ENCODE measurements at places on chromosomes 5 and 9. TPM values are rescaled to one million over a fixed set of nuclear protein-coding genes. Genes with fewer than 3 reads are reported as not detected.

DNA sequence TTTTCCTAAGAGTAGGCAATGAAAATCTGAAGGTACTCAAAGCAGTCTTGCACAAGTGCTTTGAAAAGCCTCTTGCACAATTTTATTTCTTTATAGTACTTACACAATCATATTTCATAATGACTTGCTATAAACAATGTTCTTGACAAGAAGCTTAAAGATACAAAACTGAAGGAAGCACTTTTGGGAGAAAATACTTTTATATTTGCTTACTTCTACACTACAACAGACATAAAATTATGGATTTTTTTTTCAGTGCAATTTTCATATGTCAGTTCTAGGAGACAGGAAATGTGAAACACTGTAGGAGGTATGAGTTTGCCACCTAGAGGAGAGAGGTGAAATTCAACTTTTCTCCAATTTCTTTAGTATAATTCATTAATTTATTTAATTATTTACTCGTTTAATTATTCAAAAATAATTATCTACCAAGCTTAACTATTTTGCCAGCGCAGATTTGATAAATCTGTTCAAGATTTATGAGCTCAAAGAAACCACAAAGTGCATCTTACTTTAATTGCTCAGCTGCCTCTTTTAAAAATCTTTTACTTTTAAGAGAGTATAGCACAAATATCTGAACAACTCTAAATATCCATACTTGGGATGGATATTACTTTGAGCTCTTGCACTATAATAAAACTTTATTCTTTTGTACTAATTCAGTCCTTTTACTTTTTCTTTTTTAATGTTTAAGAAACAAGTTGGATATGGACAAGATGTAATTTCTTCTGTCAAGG, 29.0 kb upstream of the CDKN2B start:
- DNase-seq: peak; percentile 38
- H3K4me3 ChIP-seq: no peak overlapping the region
- H3K27me3 ChIP-seq: no peaks in the 10 kb centered on the region
- H3K27ac ChIP-seq: no peak overlapping the region
- no peaks in the 10 kb centered on the region for H3K36me3 ChIP-seq
- H3K4me1 ChIP-seq: no peaks in the 10 kb centered on the region

GRCh38 chr5:93915142-93915553, 173.7 kb upstream of the POU5F2 start:
- no peak overlapping the region for H3K27ac ChIP-seq
- no peaks in the 10 kb centered on the region for H3K27me3 ChIP-seq
- H3K4me1 ChIP-seq: no peaks in the 10 kb centered on the region
- no peak for DNase-seq
- no peaks in the 10 kb centered on the region for H3K36me3 ChIP-seq

GRCh38 chr5:126680191-126680817, 79.6 kb downstream of the PHAX start:
- peaks cover 3% of the 10 kb centered on the region for H3K4me1 ChIP-seq
- DNase-seq: no peak
- no peak overlapping the region for H3K27ac ChIP-seq
- H3K27me3 ChIP-seq: no peaks in the 10 kb centered on the region
- no peaks in the 10 kb centered on the region for H3K36me3 ChIP-seq
- H3K4me3 ChIP-seq: no peak overlapping the region

- no peaks in the 10 kb centered on the region for H3K4me1 ChIP-seq
- no peak overlapping the region for H3K27ac ChIP-seq
- no peaks in the 10 kb centered on the region for H3K36me3 ChIP-seq
- no peak for DNase-seq
- no peaks in the 10 kb centered on the region for H3K27me3 ChIP-seq
Measured at GRCh38 chr5:133457439-133458355, 154.6 kb downstream of the FSTL4 start.

GRCh38 chr5:139285651-139286392, 7.7 kb upstream of the MATR3 start:
- H3K4me1 ChIP-seq: no peaks in the 10 kb centered on the region
- H3K27ac ChIP-seq: no peak overlapping the region
- no peak overlapping the region for H3K4me3 ChIP-seq
- H3K36me3 ChIP-seq: peaks cover 21% of the 10 kb centered on the region
- no peak for DNase-seq

GRCh38 chr5:135541807-135542502, 6.2 kb upstream of the NEUROG1 start:
- no peak overlapping the region for H3K27ac ChIP-seq
- peaks cover 54% of the 10 kb centered on the region for H3K27me3 ChIP-seq
- no peak for DNase-seq
- peaks cover 15% of the 10 kb centered on the region for H3K4me1 ChIP-seq
- H3K4me3 ChIP-seq: no peak overlapping the region

GRCh38 chr9:136007934-136008692, 46.9 kb upstream of the UBAC1 start:
- no peak overlapping the region for H3K4me3 ChIP-seq
- H3K4me1 ChIP-seq: no peaks in the 10 kb centered on the region
- H3K27me3 ChIP-seq: no peaks in the 10 kb centered on the region
- DNase-seq: no peak
- H3K27ac ChIP-seq: no peak overlapping the region

- no peak overlapping the region for H3K4me3 ChIP-seq
- no peak overlapping the region for H3K27ac ChIP-seq
- no peaks in the 10 kb centered on the region for H3K4me1 ChIP-seq
- H3K36me3 ChIP-seq: no peaks in the 10 kb centered on the region
Measured at GRCh38 chr9:91186632-91187108, 175.0 kb downstream of the AUH start.

DNA sequence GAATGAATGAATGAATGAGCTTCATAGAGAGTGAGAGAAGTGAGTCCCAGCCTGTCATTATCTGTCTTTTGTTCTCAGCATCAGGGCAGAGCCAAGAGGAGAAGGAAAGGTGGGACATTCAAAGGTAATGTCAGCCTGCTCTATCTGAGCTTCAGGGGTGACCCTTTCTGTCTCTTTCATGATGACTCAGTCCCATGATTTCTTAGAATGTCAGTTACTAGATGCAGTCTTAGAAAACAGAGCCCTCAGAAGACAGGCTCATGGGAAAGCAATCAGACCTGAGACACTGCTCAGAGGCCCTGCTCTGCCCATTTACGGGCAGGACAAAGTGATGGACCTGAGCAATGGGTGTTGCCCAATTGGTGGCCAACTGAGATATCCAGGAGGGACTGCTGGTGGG, 1.1 kb downstream of the SPATA31D1 start:
- no peak overlapping the region for H3K27ac ChIP-seq
- no peaks in the 10 kb centered on the region for H3K4me1 ChIP-seq
- no peak overlapping the region for H3K4me3 ChIP-seq
- H3K27me3 ChIP-seq: no peaks in the 10 kb centered on the region
- no peaks in the 10 kb centered on the region for H3K36me3 ChIP-seq

- H3K36me3 ChIP-seq: no peaks in the 10 kb centered on the region
- no peaks in the 10 kb centered on the region for H3K4me1 ChIP-seq
- DNase-seq: no peak
- H3K27me3 ChIP-seq: peaks cover 6% of the 10 kb centered on the region
Measured at GRCh38 chr5:57063773-57064172, 110.1 kb upstream of the GPBP1 start.

GRCh38 chr9:97659771-97660170, 26.1 kb downstream of the NCBP1 start:
- no peak overlapping the region for H3K4me3 ChIP-seq
- DNase-seq: no peak
- H3K36me3 ChIP-seq: peaks cover 92% of the 10 kb centered on the region
- no peak overlapping the region for H3K27ac ChIP-seq
- H3K4me1 ChIP-seq: no peaks in the 10 kb centered on the region

- no peak overlapping the region for H3K4me3 ChIP-seq
- peaks cover 3% of the 10 kb centered on the region for H3K27me3 ChIP-seq
- H3K36me3 ChIP-seq: no peaks in the 10 kb centered on the region
Measured at GRCh38 chr5:36052538-36052937, 14.1 kb downstream of the UGT3A2 start.

GRCh38 chr9:90044710-90045151, 439.9 kb downstream of the GADD45G start:
- H3K4me3 ChIP-seq: no peak overlapping the region
- DNase-seq: no peak
- peaks cover 4% of the 10 kb centered on the region for H3K27me3 ChIP-seq
- no peaks in the 10 kb centered on the region for H3K4me1 ChIP-seq

- H3K27me3 ChIP-seq: no peaks in the 10 kb centered on the region
- H3K36me3 ChIP-seq: peaks cover 43% of the 10 kb centered on the region
- H3K27ac ChIP-seq: no peak overlapping the region
- H3K4me1 ChIP-seq: no peaks in the 10 kb centered on the region
- no peak overlapping the region for H3K4me3 ChIP-seq
- DNase-seq: no peak
Measured at GRCh38 chr9:21841133-21841532, 38.7 kb downstream of the MTAP start.

DNA sequence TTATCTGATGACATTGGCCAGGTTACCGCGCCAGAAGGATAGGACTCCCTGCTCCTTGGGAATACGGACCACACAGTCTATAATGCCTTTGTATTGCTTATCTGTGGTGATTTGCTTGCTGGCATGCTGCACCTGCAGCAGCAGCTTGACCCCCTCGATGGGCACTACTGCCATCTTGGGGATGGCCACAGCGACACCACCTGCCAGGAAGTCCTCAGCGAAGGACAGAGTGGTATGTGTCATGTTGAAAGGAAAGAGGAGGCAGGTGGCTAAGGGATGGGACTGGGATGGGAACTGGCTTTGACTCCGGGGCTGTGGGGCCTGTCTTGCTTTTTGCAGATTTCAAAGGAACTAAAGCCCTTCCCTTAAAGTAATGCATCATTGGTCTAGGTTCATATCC, 50.3 kb upstream of the ACO1 start:
- H3K27ac ChIP-seq: no peak overlapping the region
- no peaks in the 10 kb centered on the region for H3K4me1 ChIP-seq
- H3K4me3 ChIP-seq: no peak overlapping the region
- no peaks in the 10 kb centered on the region for H3K27me3 ChIP-seq
- DNase-seq: no peak

DNA sequence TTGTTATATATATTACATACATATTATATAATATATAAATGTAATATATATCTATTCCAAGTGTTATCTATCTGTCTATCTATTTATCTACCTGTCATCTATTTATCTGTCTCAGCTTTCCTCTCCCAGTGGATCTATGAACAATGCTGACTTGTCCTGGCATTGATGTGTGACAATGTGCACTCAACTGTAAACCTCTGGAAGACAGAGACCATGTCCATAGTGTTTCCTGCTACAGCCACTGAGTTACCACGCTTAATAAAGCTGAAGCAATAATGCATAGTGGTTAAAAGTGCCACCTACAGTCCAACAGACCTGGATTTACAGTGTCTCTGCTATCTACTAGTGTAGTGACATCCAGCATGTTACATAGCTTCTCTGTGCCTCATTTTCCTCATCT, 57.2 kb upstream of the TMED7 start:
- H3K36me3 ChIP-seq: no peaks in the 10 kb centered on the region
- H3K4me3 ChIP-seq: no peak overlapping the region
- peaks cover 2% of the 10 kb centered on the region for H3K27me3 ChIP-seq

DNA sequence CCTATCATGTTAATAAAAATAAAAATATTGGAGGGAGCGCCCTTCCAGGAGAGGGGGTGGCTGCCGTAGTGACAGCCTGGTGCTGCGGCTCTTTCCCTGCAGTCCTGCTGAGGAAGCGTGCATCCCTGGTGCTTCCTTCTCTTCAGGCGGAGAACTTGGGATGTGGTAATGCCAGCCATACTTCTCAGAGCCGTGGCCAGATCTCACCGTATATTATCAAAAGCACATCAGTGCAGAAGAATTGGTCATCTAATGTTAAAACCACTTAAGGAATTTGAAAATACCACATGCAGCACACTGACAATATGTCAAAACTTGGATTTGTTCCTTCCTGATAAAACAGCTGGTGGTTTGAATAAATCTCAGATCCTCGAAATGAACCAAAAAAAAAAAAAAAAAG, 17.7 kb downstream of the C9orf40 start:
- H3K36me3 ChIP-seq: no peaks in the 10 kb centered on the region
- H3K4me3 ChIP-seq: no peak overlapping the region
- DNase-seq: no peak
- no peak overlapping the region for H3K27ac ChIP-seq
- no peaks in the 10 kb centered on the region for H3K4me1 ChIP-seq

DNA sequence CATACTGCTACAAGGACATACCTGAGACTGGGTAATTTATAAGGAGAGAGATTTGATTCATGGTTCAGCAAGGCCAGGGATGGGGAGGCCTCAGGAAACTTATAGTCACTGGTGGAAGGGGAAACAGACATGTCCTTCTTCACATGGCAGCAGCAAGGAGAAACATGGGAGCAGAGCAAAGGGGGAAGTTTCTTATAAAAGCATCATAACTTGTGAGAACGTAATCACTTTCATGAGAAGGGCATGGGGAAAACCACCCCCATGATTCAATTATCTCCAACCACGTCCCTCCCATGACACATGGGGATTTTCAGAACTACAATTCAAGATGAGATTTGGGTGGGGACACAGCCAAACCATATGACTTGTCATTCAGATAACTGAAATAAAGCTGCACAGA, 100.9 kb downstream of the ST8SIA4 start:
- DNase-seq: no peak
- H3K4me1 ChIP-seq: no peaks in the 10 kb centered on the region
- H3K27me3 ChIP-seq: no peaks in the 10 kb centered on the region
- H3K36me3 ChIP-seq: no peaks in the 10 kb centered on the region

- H3K4me1 ChIP-seq: peaks cover 18% of the 10 kb centered on the region
- peak overlapping the region; percentile 73 for H3K4me3 ChIP-seq
- DNase-seq: peak; percentile 56
- H3K27me3 ChIP-seq: no peaks in the 10 kb centered on the region
Measured at GRCh38 chr5:140175367-140176030, 511 bp downstream of the CYSTM1 start.

DNA sequence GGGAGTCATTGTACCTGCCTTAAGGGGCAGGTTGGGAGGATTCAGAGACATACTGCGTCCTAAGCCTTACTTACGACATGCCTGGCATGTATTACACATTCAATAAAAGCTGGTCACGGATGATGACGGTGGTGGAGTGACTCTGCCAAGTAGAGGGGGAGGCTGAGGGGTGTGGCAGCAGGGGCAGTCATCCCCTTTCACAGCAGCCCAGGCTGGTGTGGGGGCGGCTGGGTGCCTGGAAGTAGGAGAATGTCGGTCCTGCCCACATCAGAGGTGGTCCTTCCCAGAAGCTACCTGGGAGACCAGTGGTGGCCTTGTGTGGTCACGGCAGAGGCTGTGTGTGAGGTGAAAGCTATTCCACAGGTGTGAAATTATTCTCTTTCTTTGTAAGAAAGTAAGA, 8.9 kb downstream of the ZBTB34 start:
- no peak for DNase-seq
- H3K36me3 ChIP-seq: peaks cover 20% of the 10 kb centered on the region
- H3K27ac ChIP-seq: no peak overlapping the region
- no peaks in the 10 kb centered on the region for H3K27me3 ChIP-seq

The PCDHA12 gene
- total RNA-seq: not detected

The TNFSF15 gene
- not detected for total RNA-seq

The TNFSF8 gene
- total RNA-seq: 47.3 TPM

The SH2D3C gene
- 39.3 TPM for total RNA-seq

The RASGRF2 gene
- total RNA-seq: 10.3 TPM

The ALDH1A1 gene
- total RNA-seq: 1.0 TPM

The TMEM252 gene
- total RNA-seq: not detected

The PLAC8L1 gene
- 0.67 TPM for total RNA-seq

The ZNF79 gene
- total RNA-seq: 9.0 TPM

All from CD4-positive, CD25-positive, alpha-beta regulatory T cell (primary cell).